H9 (cell line): ENCODE measurements at places on chromosomes 5 and 9. TPM values are rescaled to one million over a fixed set of nuclear protein-coding genes. Genes with fewer than 3 reads are reported as not detected.
A peak's percentile ranks its signal among the peaks of the same experiment; 100 is the strongest.

Gene KIAA0825
- 1.8 and 1.9 TPM in 2 replicates for total RNA-seq

Gene DPYSL3
- 510 and 515 TPM in 2 replicates for total RNA-seq

Gene ANKRD31
- total RNA-seq, result 0.11 and 0.13 TPM in 2 replicates

Gene SLC6A7
- total RNA-seq, result not detected in 2 replicates

Gene DOCK8
- total RNA-seq, result 1.4 and 2.3 TPM in 2 replicates

- peak; percentile 86 for DNase-seq
Measured at GRCh38 chr9:132669319-132669697, 475 bp downstream of the DDX31 start.

DNA sequence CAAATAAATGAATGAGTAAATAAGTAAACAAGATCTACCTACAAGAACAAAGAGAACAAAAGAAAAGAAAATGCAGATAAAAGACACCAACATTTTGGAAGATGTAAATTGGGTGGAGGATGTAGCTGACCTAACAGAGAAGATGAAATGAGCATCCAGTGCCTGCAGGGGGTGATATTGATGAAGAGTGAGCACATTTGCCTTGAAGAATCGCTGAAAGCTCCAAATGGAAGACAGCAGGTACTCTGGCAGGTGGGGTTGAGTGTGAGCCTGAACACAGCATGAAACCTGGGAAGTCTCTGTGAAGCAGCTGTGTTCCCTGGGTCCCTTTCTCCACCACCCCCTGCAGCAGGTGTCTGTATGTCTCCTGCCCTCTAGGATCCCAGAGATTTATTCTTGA is 125.6 kb downstream of the NXNL2 start:
- DNase-seq, result peak; percentile 64

DNA sequence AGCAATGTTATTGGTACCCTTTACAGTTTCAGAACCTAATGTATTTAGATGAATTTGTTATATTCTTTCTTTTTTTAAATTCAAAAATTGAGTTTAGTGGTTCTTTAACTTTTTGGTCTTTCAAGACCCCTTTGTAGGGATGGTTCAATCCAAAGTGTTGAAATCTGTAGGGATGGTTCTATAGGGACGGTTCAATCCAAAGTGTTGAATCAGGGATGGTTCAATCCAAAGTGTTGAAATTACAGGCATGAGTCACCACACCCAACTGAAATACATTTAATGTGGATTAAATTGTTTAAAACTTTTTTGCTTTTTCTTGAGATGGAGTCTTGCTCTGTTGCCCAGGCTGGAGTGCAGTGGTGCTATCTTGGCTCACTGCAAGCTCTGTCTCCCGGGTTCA is 30.6 kb downstream of the SNX2 start:
- DNase-seq, result no peak

GRCh38 chr9:137759117-137759516 is 118.5 kb upstream of the CACNA1B start:
- DNase-seq, result no peak

DNA sequence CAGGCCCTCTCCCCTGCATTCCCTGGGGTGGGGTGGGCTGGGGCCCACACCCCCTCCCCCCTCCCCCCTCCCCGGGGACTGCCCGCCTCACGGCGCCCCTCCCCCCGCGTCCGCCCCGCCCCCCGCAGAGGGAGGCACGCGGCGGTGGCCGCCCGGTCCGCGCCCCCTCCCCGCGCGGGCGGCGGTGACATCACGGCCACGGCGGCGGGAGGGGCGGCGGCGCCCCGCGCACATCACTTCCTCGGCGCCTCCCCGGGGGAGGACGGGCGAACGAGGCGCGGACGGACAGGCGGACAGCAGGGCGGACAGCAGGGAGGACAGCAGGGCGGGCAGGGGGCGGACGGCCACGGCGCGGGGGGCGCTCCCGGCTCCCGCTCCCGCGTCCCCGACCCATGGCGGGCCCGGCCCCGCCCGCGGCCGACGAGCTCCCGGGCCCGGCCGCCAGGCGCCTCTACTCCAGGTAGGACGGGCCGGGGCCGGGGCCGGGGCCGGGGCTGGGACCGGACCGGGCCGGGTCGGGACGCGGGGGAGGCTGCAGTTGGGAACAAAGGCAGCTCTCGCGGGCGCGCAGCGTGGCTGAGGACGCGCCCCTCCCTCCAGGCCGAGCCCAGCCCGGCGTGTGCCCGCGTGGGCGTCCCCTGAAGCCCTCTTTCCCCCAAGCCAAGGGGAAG is at the start of gene GPSM1:
Gene GPSM1 (plus strand): TSS at position 236 of the 671 bp plus-strand sequence. CDS start 157 bp downstream, at position 393.
- DNase-seq, result no peak
